ENCODE measurements at places on chromosomes 3 and 15.

GRCh38 chr15:68312701-68313204 lies 35.2 kb downstream of the FEM1B start:
- peak; percentile 36 for DNase-seq

- peak; percentile 63 for DNase-seq
Measured at GRCh38 chr3:113035387-113035982, 44.7 kb downstream of the GTPBP8 start.

DNA sequence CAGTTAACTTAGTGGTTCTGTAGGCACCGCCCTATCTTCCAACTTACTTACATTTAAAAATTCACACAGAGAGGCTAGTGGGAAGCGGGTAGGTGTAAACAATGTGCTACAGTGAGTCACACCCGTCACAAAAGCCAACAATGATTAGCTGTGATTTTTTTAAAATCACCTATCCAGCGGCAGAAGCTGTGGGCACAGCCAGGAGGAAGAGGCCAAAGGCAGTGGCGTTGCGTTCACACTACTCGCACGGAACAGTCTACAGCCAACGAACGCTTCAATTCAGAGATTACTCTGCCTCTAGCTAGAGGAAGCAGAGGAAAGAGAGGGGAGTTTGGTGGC lies 2.5 kb upstream of the NLGN1 start:
- DNase-seq, result no peak

DNA sequence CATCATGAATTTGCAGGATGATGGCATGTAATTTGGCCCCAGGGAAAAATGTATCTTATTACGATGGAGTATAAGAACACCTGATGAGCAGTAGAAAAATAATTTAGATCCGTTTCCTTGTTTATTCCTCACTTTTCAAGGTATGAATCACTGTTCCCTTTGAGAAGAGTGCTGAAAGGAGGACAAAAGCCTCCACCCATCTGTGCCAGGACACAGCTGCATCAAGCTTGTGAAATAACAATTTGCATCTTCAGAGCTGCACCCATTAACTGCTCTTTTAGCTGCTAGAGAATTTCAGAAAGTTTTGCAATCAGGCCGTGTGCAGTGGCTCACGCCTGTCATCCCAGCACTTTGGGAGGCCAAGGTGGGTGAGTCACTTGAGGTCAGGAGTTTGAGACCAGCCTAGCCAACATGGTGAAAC lies 9.6 kb downstream of the CLDND1 start:
- peak; percentile 34 for DNase-seq

DNA sequence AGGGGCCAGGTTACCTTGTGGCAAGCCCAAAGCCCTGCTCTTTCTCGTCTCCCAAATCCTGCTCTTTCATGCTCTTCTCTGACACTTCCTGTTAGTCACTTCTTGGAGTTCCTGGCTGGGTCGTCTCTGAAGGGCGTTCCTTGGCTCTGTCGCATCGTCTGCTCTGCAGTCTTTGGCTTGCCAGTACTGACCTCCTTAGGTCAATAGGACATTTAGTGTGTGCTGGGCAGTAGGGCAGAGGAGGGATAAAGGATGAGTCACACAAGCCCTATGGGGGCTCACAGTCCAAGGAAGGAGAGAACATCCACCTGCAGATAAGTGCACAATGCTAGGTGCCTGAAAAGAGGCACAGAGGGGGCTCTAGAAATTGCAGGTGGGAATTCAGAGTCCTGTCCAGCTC lies 87.5 kb downstream of the FAM43A start:
- peak; percentile 73 for DNase-seq

DNA sequence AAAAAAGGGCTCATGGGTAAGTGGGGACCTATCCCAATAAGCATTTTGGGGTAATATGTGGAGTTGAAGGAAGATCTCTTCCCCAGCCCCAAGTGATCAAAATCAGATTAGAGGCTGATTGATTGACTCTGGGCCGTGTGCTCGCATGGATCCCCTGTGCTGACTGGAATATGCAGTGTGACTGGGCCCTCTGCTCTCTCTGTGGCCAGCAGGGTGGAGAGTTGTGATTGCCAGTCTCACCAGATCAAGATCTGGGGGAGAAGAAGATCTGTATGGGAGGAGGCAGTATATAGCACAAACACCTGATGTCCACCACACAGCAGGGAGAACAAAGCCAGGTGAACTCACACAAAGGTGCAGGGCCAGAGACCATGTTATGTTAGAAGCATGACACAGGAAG lies 8.8 kb downstream of the NUDT16 start:
- no peak for DNase-seq

GRCh38 chr3:134441821-134442220 lies 44.0 kb downstream of the ANAPC13 start:
- no peak for DNase-seq

DNA sequence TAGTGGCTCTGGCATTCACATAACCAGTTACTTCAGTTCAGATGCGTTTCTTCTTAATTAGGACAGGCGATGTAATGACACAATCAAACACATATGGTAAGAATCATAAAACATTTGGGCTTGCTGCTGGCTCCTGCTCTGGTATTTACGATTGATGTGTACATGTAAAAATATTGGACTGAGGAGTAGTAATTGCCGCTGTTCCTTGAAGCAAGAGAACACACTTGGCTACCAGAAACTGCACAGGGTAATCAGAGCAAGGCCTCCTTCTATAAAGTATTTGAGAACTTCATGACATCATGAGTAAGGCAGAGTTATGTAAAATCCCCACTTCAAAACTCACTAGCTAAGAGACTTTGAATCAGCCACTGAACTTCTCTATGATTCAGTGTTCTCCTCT lies 158.1 kb downstream of the SSR3 start:
- DNase-seq, result peak; percentile 51

- no peak for DNase-seq
Measured at GRCh38 chr3:107384907-107385306, 7.7 kb downstream of the CCDC54 start.

DNA sequence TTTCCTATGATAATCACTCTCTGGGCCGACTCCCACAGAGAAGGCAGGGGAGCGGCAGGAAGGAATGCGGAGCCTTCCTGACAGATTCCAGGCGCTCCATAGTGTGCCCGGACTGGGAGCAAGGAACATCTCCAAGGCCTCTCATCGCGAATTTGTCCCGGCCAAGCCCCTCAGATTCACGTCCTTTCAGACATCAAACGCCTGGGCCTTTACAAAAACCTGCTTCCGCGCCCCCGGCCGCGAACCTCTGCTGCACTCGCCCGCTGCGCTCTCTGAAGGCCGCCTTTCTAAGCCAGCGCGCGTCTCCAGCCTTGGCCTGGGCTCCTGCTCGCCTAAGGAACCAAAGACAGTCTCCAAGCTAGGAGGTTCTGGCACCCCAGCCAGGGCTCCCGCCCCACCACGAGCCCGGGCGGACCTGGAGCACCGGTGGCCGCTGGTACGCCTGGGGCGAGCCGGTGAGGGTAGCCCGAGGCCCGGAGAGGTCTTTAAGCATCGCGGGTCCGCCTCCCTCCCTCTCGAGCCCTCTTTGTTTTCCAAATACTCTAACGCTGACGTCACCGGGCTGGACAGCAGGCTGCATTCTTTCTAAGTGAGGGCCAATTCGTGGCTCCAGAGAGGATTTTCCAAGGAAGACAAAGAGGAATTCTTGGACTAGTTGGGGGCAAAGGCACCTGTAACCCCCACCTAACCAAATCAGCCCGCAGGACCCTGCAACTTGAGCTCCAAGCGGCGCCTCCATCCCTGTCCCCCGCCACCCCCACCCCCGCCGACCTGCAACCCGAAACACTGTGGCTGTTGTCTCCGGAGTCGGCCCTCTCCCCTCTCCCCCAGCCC lies 759 bp downstream of the AMOTL2 start:
- DNase-seq, result peak; percentile 94

DNA sequence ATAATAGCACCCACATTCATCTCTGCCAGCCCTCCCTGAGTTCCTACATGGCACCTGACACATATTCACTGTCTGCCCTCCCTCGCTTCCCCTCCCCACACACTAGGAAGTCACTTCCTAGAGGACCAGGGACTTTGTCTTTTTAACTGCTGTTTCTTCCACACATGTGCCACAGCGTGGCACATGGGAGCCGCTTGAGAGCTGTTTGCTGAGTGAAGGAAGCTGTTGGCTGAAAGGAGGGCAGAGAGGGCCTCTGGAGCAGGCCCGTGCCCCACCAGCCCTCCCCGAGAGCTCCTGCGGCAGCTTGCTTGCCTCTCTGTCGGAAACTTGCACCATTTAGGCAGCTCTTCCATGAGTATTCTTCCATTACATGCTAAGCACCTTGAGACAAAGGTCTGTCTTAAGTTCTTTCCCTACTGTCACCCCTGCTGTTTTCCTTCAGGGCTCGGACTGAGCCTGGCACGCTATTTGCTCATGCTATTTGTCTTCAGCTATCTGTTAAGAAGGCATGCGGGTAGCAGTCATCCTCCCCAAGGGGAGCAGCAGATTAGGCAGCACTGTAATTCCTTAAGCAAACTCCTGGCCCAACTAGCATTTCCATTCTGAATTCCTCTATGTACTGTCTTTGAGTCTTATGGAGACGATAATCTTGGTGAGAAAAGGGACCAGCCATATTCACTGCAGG lies 72.2 kb downstream of the CACNA1D start:
- DNase-seq, result no peak

DNA sequence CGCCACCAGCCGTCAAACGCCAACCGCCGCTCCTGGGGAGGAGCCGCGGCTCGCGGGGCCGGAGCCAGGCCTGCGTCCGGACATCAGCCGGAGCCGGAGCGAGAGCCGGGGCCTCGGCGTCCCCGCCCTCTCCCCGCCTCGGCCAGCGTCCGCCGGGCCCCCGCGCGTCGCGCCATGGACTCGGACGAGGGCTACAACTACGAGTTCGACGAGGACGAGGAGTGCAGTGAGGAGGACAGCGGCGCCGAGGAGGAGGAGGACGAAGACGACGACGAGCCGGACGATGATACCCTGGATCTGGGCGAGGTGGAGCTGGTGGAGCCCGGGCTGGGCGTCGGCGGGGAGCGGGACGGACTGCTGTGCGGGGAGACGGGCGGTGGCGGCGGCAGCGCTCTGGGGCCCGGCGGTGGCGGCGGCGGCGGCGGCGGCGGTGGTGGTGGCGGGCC lies 359 bp downstream of the ARIH1 start:
- DNase-seq, result no peak

- DNase-seq, result no peak
Measured at GRCh38 chr3:151383111-151383510, 1.4 kb downstream of the P2RY12 start.

DNA sequence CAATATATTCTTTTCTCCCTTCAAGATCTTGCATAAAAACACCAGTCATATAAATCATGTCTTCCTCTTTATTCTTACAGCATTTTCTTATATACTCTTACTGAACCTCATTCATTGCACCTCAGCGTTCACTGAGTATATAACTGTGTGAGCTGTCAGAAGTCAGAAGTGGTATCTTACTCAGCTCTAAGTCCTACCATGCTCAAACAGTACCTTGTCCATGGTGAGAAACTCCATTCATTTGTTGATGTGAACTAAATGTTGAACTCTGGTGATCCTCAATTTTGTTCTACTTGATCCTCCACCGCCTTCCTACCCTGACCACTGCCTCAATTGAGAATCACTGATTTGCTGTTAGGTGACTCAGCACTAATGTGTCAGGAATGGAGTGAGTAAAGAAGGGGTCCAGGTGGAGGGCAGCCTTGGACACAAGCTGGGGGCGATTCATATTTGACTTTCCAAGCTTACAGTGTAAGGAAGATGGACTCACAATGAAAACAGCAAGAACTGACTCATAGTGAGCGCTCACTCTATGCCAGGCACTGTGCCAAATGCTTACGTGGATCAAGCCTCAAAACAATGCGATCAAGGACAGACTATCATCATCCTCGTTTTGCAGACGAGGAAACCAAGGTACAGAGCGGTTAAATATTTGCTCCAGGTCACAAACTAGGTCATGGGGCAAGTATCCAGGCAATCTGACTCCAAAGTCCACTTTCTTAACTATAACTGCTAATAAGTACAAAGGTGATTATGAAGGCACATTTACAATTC lies 13.5 kb upstream of the ZFYVE19 start:
- DNase-seq, result peak; percentile 92

GRCh38 chr15:53665930-53666329 lies 93.5 kb downstream of the WDR72 start:
- DNase-seq, result no peak
